ENCODE measurements at places on chromosomes 2 and 18.

- DNase-seq, result no peak
These were observed 995.6 kb upstream of the FANCL start for GRCh38 chr2:59236723-59237122.

DNA sequence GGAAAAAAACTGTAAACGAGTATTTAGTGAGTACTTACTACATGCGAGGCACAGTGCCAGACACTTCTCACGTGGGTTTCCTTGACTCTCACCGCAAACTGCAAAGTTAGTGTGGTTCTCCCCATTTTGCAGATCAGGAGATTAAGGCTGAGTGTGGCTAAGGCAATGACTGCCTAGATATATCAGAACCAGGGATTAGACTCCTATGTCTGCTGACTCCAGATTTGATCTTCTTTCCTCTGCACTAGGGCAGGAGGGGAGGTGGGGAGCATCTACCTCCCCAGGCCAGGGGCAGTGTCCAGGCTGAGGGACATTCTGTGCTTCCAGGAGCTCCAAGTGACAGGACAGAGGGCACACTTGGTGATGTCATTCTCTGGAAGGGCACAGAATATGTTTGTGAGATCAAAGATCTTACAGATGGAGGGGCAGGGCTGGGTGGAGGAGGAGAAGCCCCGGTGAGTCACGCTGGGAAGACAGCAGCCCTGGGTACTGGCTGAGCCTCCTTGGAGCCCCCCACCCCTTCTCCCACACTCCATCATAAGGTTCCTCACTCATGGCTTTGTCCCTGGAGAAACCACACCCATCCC lies 92.4 kb downstream of the RHOB start:
- no peak for DNase-seq

DNA sequence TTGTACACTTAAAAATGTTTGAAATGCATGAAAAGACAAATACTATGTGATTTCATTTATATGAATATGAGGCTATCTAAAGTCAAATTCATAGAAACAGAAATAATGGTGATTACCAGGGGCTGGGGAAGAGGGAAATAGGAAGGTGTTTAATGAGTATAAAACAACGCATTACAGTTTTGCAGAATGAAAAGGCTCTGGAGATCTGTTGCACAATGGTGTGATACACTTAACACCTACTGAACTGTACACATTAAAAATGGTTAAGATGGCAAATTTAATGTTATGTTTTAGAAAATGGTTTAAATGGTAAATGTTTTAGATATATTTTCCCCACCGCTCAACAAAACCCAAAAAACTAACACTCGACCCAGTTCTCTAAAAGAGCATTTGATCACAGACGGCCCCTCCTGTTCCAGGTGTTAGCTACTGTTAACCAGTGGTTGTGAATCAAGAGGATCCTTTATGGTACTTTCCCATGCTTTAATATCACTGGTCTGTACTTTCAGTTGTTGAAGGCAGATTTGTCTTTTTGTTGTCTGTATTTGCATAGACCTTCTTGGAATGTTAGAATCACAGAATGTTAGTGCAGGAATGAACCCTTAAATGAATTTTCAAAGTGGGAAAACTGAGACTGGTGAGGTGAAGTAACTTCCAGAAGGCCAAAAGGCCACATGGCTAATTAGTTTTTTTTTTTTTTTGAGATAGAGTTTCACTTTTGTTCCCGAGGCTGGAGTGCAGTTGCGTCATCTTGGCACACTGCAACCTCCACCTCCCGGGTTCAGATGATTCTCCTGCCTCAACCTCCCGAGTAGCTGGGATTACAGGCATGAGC lies 10.2 kb downstream of the RAB10 start:
- DNase-seq, result no peak

- DNase-seq, result no peak
These were observed 221.7 kb downstream of the PAX3 start for GRCh38 chr2:222076973-222077690.

- no peak for DNase-seq
These were observed 54.9 kb downstream of the DSC3 start for GRCh38 chr18:30987467-30988241.
